ENCODE measurements at places on chromosomes 16 and 17. TPM values are rescaled to one million over a fixed set of nuclear protein-coding genes. Genes with fewer than 3 reads are reported as not detected.

The IL17C gene
- 0.33 TPM for total RNA-seq

The OR1D5 gene
- not detected for total RNA-seq

The OR2C1 gene
- not detected for total RNA-seq

The ROGDI gene
- 14.7 TPM for total RNA-seq

The ALOXE3 gene
- under 0.01 TPM for total RNA-seq

The KCNJ12 gene
- 0.33 TPM for total RNA-seq

The TMEM235 gene
- total RNA-seq = not detected

The MARVELD3 gene
- total RNA-seq = not detected

The KRTAP2-3 gene
- total RNA-seq = not detected

The LDHD gene
- 0.98 TPM for total RNA-seq

The SLC47A2 gene
- total RNA-seq = not detected

The NDUFB10 gene
- total RNA-seq = 118 TPM

The NHLRC4 gene
- total RNA-seq = 2.4 TPM

The RAP1GAP2 gene
- 8.8 TPM for total RNA-seq

The VASN gene
- total RNA-seq = 0.86 TPM

The RUSF1 gene
- 32.6 TPM for total RNA-seq

The RNF222 gene
- total RNA-seq = not detected

The KRT17 gene
- not detected for total RNA-seq

The LRRC75A gene
- 2.9 TPM for total RNA-seq

The TPSD1 gene
- total RNA-seq = not detected

The DPEP3 gene
- total RNA-seq = not detected

The CCL1 gene
- total RNA-seq = not detected

The KRT32 gene
- total RNA-seq = not detected

The CA10 gene
- not detected for total RNA-seq

The SPEM2 gene
- total RNA-seq = not detected

The ABAT gene
- total RNA-seq = 0.98 TPM

The PPP1R27 gene
- total RNA-seq = not detected

The KRT39 gene
- not detected for total RNA-seq

The GFER gene
- 11.9 TPM for total RNA-seq
